ENCODE measurements at places on chromosomes 7 and 10.

DNA sequence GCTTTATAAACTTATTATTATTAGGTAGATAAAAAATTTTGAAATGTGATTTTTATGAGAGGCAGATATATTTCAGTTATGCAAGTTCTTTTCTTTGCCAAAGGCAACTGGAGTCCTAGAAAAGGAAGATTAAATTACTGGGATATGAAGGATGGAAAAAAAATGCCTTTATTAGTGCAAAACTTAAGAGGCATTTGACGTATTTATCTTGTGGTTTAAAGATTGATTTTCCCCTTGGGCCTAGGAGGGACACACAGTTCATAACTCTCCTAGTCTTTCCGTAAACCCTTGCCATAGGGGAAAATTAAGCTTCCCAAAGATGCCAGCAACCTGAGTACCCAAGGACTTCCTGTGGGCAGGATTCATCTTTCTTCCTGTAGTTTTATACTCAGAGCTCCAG lies 3.1 kb upstream of the STEAP4 start:
- DNase-seq, result no peak

DNA sequence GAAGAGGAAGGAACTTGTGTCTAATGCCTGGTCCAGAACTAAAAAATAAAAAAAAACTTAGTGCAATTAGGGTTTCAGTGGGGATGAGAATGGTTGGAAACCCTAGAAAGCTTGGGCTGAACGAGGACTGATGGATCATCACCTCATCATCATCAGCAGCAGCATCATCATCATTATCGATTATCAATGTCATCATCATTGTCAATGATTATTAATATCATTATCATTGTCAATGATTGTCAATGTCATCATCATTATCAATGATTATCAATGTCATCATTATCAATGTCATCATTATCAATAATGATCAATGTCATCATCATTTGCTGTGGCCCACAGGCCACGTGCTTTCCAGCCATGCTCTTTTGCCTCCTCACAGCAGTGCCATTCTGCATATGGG lies 952.0 kb upstream of the ZNF722 start:
- DNase-seq, result no peak

GRCh38 chr7:90715067-90715466 lies 118.9 kb downstream of the CDK14 start:
- DNase-seq, result no peak

GRCh38 chr7:116772926-116773749 lies 89.2 kb upstream of the CAPZA2 start:
- DNase-seq, result no peak

DNA sequence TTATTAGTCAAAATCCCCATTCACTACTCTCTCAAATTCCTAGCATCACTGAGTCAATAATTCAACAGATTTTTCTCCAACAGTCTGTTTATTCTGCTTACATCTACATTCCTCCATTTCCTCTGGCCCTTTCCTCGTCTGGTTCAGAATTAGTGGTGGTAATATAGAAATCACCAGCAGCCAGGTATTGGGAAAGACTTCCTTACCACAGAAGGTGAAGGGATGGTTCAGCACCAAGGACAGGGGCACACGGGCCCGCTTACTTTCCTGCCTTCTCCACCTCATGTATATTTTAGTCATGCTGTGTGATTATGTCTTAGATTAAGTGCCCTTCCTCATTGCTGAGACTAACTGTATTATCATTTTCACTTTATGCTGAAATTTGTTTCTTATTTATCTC lies 70.4 kb upstream of the APBB1IP start:
- DNase-seq, result peak; percentile 76

Measured in SJCRH30 (cell line).